Naive thymus-derived CD4-positive, alpha-beta T cell (primary cell): ENCODE measurements at places on chromosomes 12 and 14. TPM values are rescaled to one million over a fixed set of nuclear protein-coding genes. Genes with fewer than 3 reads are reported as not detected.

The KRT73 gene
- polyA plus RNA-seq, result 6.2 TPM

DNA sequence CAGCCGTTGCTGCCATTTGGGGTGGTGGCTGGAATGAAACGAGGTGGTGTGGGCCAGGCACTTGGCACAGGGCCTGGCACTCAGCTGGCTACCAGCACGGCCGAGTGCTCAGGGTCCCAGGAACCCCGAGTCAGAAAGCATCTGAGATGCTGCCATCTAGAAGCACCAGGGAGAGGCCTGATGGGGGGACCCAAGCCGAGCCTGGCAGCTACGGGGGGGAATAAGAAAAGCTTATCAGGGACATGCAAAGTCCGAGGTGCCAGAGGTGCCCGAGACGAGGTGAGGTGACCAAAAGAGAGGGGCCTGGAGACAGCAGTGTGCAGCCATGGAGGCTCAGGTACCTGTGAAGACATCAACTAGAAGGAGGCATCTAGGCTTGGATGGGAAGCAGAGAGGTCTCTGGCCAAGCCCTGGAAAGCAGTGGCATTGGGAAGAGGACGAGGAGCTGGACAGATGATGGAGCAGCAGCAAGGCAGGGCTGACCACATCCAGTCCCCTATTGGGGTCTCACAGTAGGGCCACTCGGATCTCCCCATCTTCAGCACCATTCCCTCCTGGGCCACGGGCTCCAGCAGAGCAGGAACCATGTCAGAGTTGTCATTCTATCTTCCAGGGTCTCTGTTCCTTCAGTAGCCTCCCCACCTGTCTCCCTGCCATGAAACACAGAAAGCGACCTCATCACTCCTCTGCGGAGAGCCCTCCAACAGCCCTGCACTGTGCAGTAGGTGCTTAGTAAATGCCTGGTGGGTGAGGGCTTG lies 59.3 kb upstream of the DIO3 start:
- DNase-seq, result no peak

DNA sequence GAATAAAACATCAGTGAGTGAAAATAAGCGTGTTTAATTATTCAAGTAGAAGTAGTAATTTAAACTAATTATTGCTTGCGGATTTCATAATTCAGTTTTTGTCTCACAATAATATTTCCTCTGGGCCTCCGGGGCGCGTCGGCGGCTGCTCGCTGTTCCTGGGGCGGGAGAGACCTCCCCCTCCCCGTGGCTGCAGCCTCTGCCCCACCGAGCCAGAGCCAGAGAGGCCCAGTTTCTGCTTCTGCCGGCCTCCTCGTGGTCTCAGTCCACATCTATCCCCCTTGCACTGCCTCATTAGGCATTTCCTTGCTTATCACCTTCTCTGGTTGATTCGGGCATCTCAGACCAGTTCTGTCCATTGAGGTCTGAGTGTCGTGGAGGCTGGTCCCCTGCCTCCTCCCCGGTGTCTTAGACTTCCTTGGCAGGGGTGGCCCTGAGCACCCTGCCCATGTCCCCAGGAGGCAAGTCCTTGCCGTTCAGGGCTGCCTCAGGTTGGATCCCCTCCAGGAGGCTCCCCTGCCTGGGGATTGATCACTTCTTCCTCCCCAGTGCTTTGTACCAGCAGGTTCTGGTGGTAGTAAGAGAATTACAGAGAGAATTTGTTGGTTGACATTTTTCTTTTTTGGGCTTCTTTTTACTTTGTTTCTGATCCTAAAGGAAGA lies 78.0 kb downstream of the SLC25A47 start:
- no peak for DNase-seq

DNA sequence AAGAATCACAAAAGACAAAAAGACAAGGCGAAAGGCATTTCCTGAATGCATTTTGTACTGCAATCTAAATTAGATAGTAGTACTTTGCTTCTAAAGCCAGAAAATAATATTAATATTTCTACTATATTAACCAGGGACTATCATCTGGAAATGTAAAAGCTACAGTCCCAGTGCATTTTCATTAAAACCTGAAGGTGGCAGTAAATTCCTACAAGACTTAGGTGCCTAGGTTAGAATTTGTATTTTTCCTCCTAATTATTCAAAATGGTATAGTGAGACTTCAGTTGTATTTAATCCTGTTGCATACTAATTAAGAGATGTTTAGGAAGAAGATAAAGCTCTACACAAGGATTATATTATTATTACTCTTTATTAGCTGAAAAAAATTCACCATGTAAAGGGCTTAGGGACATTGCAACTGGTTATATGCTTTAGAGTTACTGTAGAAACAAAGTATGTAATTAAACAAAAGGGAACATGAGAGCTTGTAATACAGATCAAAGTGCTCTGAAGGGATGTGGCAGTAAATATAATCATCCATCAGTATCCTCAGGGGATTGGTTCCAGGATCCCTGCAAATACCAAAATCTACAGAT lies 53.6 kb downstream of the BRMS1L start:
- peak; percentile 9 for DNase-seq

The SLC6A12 gene
- polyA plus RNA-seq, result not detected

GRCh38 chr14:56660677-56661389 lies 81.2 kb downstream of the TMEM260 start:
- DNase-seq, result no peak

The ABCD4 gene
- 26.1 TPM for polyA plus RNA-seq

- no peak for DNase-seq
These were observed 13.5 kb upstream of the NGB start for GRCh38 chr14:77284466-77284865.

GRCh38 chr12:24135158-24135850 lies 185.8 kb upstream of the SOX5 start:
- DNase-seq, result no peak

GRCh38 chr12:71581206-71581605 lies 82.4 kb downstream of the ZFC3H1 start:
- DNase-seq, result no peak

- peak; percentile 39 for DNase-seq
These were observed at the start of gene NELL2 for GRCh38 chr12:44875954-44876543. Gene NELL2 (minus strand): TSS chr12:44876315. CDS start chr12:44875869, 446 bp downstream.

DNA sequence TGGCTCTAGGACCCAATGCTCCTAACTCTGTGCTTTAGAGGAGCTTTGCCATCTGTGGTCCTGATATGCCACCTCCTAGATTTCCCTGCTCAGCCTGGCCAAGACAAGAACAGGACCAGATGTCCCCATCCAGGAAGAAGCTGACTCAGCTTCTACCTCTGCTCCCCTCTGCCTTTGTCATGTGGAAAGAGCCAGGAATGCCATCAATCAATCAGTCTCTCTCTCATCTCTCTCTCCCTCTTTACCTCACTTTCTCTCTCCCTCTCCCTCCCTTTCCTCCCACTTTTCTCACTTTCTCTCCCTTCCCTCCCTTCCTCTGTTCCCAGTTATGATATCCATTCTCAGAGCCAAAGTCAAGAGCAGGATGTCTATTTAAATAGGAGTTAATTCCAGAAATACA lies 892.5 kb upstream of the TMEM132C start:
- DNase-seq, result no peak

The FSCB gene
- not detected for polyA plus RNA-seq

DNA sequence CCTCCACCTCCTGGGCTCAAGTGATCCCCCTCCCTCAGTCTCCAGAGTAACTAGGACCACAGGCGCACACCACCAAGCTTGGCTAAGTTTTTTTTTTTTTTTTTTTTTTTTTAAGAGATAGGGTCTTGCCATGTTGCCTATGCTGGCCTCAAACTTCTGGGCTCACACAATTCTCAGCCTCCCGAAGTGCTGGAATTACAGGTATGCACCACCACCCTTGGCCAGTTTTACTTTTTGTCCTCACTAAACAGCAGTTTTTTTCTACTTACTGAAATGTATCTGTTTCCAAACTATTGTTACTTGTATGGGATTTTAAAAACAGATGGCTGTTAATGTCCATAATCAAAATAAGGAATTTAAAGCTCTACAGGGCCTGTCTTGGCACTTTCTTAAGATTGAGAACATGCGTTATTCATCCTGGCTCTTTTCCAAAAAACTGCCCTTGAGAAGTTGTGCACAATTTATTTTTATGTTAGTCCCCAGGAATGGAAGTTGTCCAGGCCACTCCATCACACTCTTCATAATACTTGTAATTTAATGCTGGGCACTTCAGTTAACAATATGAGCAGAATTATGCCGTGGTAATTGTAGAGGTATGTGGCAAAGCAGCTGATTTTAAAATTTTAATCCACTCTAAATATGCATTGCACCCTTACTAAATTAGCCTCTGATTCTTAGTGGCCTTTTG lies 51.9 kb upstream of the REP15 start:
- DNase-seq, result no peak

The ETFBKMT gene
- polyA plus RNA-seq, result 1.2 TPM

DNA sequence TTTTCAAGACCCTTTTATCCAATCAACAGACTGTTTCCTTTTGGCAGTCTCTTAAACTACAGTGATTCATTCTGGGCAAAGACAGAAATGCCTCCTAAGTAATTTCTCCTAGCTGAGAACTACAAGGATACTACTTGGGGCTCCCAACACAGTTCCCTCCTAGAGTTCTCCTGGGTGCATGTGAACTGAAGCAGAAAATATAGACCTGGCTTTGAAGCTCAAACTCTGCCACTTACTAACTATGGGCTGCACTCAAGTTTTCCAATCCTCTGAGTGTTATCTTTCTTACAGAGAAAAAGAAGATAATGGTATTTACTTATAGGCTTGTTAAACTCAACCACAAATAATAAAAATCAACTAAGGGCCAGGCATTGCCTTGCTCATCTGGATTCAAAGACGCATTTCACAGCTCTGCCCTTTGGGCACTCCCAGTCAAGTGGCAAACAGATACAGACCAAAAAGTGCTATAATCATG lies 97.6 kb downstream of the EFCAB11 start:
- no peak for DNase-seq

DNA sequence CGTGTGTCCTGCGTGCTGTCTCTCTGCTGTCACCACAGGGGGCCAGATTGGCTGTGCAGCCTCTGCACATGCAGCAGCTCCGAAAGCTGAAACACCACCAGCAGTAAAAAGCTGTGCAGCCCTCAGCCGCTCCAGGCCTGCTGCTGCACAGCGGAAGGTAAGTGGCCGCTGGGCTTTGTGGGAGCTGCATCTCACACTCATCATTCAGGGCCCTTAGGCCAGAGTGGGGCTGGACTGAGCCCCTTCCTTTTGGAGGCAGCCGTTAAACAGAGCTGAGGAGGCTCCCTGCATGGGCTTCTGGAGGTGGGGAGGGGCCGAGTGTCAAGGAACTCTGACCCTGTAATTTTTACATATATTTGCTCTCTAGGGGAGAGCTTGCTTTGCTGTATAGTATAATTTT lies 17.1 kb downstream of the DDX51 start:
- DNase-seq, result no peak

GRCh38 chr12:24081606-24082005 lies 132.1 kb upstream of the SOX5 start:
- DNase-seq, result no peak

DNA sequence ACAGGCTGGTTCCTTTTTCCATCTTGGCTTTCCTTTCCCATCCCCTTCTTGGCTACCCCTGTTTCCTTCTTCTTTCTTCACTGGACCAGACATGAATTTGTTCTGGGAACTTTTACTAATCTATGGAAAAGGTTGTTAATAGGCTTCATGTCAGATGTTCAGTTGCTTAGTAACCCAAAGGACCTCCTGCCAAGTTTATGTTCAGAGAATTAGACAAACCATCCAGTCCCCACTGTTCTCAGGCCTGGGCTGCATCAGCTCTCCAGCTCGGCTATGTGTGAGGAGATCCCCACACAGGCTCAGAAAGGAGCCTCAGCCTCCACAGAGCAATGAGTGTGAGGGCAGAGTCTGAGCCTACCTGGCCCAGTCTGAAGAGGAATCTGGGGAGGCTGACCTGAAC lies 78.0 kb downstream of the AKAP6 start:
- DNase-seq, result no peak

DNA sequence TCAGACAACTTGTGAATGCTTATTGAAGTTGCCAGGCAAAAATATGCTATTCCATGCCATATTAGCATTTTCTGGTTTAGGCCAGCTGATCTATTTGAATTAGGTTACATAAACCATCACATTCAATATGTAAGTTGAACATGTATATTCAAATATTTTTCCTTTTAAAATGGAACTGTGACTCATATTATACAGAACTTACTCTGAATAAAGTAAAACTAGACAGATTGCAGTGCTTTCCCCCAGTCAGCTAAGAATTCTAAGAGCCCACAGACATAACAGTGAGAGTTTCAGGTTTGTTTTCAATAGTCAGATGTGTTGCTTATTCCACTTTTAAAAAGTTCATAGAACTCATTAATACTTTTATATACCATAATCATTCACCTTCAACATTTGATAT lies 119.8 kb downstream of the MGST1 start:
- no peak for DNase-seq

The PRICKLE1 gene
- not detected for polyA plus RNA-seq

The BCL2L14 gene
- polyA plus RNA-seq, result not detected

GRCh38 chr14:68986926-68987652 lies 8.0 kb upstream of the ACTN1 start:
- no peak for DNase-seq

GRCh38 chr12:113221181-113221996 lies at the start of gene TPCN1:
Gene TPCN1 (plus strand): TSS chr12:113221464. CDS start chr12:113226853, 5,389 bp downstream.
- peak; percentile 94 for DNase-seq

DNA sequence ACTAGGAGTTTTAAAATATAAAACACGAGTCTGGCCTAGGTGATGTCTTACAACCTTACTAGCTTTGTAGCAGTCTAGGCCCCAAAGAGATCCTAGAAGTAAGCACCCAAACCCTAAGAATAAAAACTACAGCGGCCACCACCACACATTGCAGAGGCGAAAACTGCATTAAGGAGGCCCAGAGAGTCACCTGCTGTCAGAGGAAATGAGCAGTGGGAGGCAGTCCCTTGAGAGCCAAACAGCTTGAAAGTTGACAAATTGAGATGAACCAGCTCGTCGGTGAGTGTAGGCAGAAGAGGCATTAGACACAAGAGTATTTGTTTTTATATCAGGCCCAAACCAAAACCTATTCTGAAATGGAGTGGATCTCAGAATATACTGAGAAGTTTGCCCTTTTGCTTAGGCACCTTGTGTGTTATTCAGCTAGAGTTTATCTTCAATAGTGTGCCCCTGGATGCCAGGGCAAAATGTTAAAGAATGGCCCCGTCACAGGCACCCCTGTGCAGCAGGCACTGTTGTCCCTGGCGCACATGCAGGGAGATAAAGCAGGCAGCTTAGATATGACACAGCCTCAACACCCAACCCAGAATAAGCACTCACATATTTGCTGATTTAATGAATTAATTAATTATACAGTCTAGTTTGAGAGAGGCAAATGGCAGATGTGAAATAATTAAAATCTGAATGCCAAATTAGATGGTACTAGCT lies 56.7 kb downstream of the TTC7B start:
- DNase-seq, result no peak

DNA sequence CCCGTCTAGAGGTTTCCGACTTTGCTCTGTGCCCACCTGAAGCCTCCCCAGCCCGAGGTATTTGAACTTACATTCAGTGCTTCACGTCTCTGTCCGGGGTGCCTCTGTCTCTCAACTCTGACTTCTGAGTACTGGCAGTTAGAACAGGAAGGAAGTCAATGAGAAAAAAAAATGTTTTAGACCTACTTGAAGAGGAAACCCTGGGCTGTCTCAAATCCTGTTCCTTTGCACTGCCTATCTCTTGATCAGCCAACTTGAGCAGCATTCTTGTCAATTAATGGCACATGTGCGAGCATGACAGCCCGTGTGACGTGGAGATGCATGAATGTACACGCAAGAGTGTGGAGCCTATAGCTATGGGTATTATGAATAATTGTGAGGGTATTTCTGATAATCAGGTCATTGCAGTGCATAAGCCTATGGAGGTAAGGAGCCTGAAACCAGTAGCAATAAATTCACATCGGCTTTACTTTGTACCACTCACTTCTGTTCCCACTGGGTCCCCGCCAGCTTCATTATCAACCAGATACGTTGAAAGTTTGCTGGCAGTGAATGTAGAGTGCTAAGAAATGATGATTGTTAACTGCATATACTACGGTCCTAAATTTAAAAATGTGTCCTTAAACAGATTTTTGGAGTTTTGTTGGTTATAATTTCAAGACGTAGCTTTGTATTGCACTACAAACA lies at the start of gene ARHGDIB:
ARHGDIB (minus strand) TSS at position 136 of the 687 bp plus-strand sequence. CDS start 10,889 bp downstream, outside the sequence.
- peak; percentile 91 for DNase-seq

The UBE3B gene
- polyA plus RNA-seq, result 25.1 TPM

The FLVCR2 gene
- polyA plus RNA-seq, result 1.6 TPM
